ENCODE measurements at places on chromosomes 2 and 18.

DNA sequence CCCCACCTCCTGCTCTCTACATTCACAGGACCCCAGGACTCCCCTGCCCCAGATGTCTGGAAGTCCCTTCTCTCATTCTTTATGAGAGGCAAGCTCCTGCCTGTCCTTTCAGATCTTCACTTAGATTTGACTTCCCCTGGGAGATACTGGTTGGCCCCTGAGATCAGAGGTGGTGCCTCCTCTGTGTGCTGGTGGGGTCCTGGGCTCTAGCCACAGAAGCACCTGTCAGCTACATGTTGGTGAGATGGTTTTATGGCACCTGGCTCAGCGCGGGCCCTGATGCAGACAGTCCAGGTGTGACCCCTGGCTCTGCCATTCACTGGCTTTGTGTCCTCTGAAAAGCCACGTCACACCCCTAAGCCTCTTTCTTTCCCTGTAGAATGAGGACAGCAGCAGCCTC, 369.6 kb upstream of the ID2 start:
- DNase-seq: no peak

- DNase-seq: peak; percentile 54
Observed at GRCh38 chr2:44169155-44169898, 652 bp downstream of the PPM1B start.

DNA sequence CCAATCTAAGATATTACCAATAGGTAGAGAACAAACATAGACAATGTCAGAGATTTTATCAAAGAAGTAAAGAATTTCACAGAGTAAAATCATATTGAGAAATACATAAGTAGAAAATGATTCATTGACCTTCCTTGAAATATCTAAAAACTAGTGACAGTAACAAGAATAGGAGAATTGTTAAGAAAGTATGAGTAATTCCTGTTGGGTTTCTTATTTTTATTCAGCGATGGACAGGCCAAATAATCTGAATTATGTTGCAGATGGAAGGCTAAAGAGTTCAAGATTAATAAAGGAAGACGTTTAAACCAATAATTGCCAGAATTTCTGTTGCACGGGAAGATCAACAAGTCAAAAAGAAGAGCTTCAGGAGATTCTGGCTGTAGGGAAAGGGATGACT, 163.4 kb upstream of the RASGRP3 start:
- no peak for DNase-seq

- DNase-seq: peak; percentile 19
Observed at GRCh38 chr2:230068651-230069055, at the start of gene SLC16A14. TSS of gene SLC16A14 (minus strand) at chr2:230068924. CDS start at chr2:230059352, 9,572 bp downstream.

GRCh38 chr2:16725549-16725948, 59.9 kb upstream of the CYRIA start:
- DNase-seq: peak; percentile 20

GRCh38 chr2:120989512-120990441, 254.1 kb downstream of the GLI2 start:
- no peak for DNase-seq

DNA sequence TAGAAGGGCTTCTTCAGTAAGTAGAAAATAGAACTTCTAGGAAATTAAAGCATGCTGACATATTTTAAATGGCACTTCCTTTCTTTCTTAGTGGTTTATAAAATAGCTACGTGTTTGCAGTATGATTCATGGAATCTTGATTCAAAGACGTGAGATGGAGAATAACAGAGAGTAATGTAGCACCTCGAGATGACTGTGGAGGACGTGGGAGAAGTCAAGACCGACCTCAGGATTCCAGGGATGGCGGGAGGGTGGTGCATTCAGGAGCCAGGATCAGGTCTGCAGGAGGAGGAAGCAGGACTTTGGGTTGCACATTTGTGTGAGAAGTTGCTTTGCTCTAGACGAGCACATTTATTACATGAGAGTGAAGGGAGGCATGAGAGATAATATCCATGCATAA, 56.0 kb downstream of the DCDC2C start:
- no peak for DNase-seq

Measured in NCI-H524 (cell line).